Stimulated activated naive CD8-positive, alpha-beta T cell treated with anti-CD3 and anti-CD28 coated beads, Interleukin-15, amount 100 ng/mL, for 72 hours (primary cell): ENCODE measurements at places on chromosomes 13 and 19.

- no peak for DNase-seq
Measured at GRCh38 chr13:27024074-27024461, 147.5 kb downstream of the USP12 start.

- DNase-seq = peak; percentile 88
Measured at GRCh38 chr19:18428787-18429674, 8.9 kb downstream of the ISYNA1 start.

GRCh38 chr13:99608345-99608744, 107.1 kb downstream of the TM9SF2 start:
- no peak for DNase-seq

DNA sequence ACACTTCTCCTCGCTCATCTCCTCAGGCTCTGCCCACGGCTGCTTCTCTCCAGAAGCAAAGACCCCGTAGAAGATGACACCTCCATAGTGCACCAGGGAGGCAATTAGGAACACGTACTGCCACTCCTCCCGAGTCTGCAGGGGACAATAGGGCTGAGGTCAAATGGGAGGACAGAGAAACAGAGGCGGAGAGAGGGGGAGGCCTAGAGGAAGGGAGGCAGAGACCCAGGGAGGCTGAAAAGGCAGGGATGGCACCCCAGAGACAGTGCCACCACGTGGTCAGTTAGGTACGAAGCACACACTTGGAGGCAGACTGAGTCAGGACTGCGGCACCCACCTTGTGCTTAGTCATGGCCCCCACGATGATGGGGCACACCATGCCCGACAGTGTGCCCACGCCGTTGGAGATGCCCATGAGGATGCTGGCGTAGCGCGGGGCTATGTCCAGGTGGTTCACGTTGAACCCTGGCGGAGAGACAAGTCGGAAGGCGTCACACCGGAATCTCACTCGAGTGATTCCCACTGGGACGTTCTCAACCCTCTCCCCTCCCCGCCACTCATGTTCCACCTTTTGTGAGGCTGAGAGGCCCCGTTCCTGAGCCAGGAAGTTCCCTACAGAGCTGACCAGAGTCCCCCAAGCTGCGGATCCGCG, 5.6 kb downstream of the GFY start:
- DNase-seq = peak; percentile 46

GRCh38 chr19:12838886-12839756, 806 bp downstream of the MAST1 start:
- DNase-seq = no peak

DNA sequence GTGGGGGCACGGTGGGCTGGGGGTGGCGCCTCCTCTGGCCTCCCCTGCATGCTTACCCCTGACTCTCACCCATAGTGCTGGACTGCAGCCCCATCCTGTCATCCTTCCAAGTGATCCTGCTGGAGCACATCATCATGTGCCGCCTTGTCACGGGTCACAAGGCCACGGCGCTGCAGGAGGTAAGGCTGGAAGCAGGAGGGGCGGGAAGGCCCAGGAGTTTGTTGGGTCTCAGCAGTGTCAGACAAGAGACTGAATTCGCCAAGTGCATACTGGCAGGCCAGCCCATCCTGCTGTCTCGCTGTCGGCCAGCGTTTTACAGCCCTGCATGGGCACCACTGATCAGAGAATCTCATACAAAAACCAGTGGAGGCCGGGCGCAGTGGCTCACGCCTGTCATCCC, 23.1 kb downstream of the MAU2 start:
- no peak for DNase-seq

- DNase-seq = no peak
Measured at GRCh38 chr13:42968906-42969305, 23.1 kb downstream of the EPSTI1 start.
